Right atrium auricular region (tissue), 2 donors: ENCODE measurements at places on chromosomes 7 and 10.
A peak's percentile ranks its signal among the peaks of the same experiment; 100 is the strongest.

DNA sequence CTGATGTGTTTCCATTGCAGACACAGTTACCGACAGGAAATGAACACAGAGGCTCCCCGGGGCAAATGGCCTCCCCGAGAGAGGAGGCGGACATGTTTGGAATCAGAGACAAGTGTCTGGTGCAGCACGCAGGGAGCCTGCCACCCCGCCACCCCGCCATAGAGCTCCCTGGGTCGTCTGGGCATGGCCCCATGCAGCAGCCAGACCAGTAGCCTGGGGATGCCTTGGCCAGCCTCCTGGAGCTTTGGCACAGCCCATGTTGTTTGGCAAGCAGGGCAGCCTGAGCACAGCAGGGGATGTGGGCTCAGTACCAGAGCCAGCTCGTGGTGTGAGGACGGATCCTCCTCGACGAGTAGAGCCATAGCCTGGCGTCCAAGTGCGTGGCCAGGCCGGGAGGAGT, 80.8 kb downstream of the NKX6-2 start:
- no peak overlapping the region for H3K4me3 ChIP-seq
- H3K4me1 ChIP-seq, result peaks cover 3% of the 10 kb centered on the region
- peaks cover 11% of the 10 kb centered on the region for H3K36me3 ChIP-seq
- no peaks in the 10 kb centered on the region for H3K27me3 ChIP-seq
- no peak for DNase-seq

GRCh38 chr7:134024739-134025138, 102.4 kb upstream of the LRGUK start:
- H3K4me3 ChIP-seq, result no peak overlapping the region
- DNase-seq, result no peak
- no peaks in the 10 kb centered on the region for H3K4me1 ChIP-seq

GRCh38 chr7:70372768-70373515, 759.0 kb upstream of the GALNT17 start:
- H3K36me3 ChIP-seq, result no peaks in the 10 kb centered on the region
- no peak overlapping the region for H3K4me3 ChIP-seq
- H3K4me1 ChIP-seq, result peaks cover 7% of the 10 kb centered on the region
- no peak for DNase-seq
- H3K27me3 ChIP-seq, result no peaks in the 10 kb centered on the region

DNA sequence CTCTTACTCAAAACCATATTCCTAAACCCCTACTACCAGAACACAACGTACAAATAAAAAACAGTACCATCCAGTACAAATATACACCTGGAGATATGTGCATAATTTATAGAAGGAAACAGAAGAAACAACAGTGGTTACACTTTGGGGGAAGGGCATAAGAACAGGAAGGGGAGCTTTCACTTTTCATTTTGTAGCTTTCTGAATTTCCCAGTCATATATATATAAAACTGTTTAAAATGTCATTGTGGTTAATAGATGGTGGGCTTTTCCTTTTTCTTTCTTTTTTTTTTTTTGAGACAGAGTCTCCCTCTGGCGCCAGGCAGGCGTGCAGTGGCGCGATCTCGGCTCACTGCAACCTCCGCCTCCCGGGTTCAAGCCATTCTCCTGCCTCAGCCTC, 47.2 kb downstream of the MALSU1 start:
- DNase-seq, result no peak
- no peak overlapping the region for H3K4me3 ChIP-seq
- no peaks in the 10 kb centered on the region for H3K4me1 ChIP-seq
- no peak overlapping the region for H3K27ac ChIP-seq
- no peaks in the 10 kb centered on the region for H3K27me3 ChIP-seq
- no peaks in the 10 kb centered on the region for H3K36me3 ChIP-seq

GRCh38 chr10:76172020-76172419, 740.6 kb downstream of the LRMDA start:
- no peaks in the 10 kb centered on the region for H3K36me3 ChIP-seq
- no peaks in the 10 kb centered on the region for H3K4me1 ChIP-seq
- H3K4me3 ChIP-seq, result no peak overlapping the region
- DNase-seq, result no peak
- no peak overlapping the region for H3K27ac ChIP-seq

DNA sequence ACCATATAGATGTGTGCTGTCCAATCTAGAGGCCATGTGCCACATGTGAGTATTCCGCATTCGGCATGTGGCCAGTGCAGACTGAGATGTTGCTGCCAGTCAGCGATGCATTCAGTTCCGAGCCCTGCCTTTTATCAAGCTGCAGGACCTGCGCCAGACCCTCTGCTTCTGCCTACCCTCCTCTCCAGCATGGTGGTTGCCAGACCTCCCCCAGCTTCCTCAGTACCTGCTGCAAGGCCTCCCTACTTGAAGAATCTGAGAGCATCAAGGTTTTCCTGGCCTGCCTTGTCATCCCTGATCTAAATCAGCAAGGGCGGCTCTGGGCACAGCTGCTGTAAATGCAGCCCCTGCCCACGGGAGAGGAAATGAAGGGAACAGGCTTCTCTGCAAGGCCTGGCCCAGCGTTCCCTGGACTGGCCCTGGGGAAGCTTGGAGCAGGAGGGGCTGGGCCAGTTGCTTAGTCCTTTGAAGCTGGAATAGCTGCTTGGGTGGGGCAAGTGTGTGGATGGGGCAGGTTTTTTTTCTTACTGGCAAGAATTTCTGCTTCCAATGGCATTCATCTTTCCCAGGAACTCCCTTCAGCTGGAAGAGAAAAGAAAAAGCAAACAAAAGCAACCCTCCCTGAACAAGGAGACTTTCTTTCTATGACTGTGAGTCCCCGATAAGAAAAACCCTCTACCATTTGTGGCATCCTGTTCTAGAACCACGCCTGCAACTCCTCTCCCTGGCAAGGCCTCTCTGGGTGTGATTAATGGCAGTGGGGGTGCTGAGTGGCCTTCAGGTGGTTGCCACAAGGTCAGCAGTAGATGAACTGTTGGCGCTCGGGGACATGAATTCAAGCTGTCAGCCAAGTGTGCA, 93.0 kb downstream of the NHLRC2 start:
- peak overlapping the region; percentile 6 for H3K27ac ChIP-seq
- no peak overlapping the region for H3K4me3 ChIP-seq
- no peaks in the 10 kb centered on the region for H3K27me3 ChIP-seq
- no peaks in the 10 kb centered on the region for H3K36me3 ChIP-seq

DNA sequence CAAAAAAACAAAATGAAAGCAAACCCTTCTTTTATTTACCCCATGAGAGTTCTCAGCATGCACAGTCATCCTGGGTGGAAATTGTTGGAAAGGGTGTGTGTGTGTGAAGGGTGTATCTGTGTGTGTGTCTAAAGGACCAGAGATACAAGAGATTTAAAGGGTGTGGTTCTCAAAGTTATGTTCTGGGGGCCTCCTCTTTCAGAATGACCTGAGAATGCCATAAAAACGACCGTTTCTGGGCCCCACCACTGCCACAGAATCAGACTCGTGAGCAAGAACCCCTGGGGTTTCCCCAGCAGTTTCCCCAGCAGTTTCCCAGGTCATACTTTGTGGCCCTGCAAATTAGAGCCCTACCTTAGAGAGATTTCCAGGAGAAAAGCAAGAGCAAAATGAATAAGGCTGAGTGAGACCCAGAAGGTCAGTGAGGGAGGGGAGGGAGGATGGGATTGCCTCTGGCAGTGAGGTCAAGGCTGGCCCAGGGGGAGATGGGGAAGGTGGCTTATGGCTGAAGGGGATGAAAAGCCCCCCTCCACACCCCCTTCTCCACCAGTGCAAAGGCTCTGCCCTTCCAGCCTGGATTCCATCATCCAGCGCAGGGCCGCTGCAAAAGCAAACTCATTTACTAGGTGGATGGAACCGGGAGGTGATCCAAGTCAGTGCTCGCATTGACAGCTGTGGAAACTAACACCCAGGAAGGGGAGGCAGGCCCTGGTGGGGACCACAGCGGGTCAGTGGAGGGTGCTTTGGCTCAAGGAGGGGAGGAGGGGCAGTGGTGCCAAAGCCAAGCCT, 10.2 kb downstream of the PYROXD2 start:
- H3K4me3 ChIP-seq, result no peak overlapping the region
- H3K36me3 ChIP-seq, result no peaks in the 10 kb centered on the region
- H3K27me3 ChIP-seq, result no peaks in the 10 kb centered on the region
- H3K27ac ChIP-seq, result no peak overlapping the region

- H3K4me3 ChIP-seq, result no peak overlapping the region
- DNase-seq, result no peak
- no peaks in the 10 kb centered on the region for H3K27me3 ChIP-seq
- H3K36me3 ChIP-seq, result peaks cover 11% of the 10 kb centered on the region
Observed at GRCh38 chr7:4712281-4713182, 30.4 kb downstream of the FOXK1 start.

GRCh38 chr10:71029411-71029892, 141.1 kb upstream of the PCBD1 start:
- H3K27me3 ChIP-seq, result no peaks in the 10 kb centered on the region
- H3K27ac ChIP-seq, result peak overlapping the region; percentile 35
- no peak for DNase-seq

DNA sequence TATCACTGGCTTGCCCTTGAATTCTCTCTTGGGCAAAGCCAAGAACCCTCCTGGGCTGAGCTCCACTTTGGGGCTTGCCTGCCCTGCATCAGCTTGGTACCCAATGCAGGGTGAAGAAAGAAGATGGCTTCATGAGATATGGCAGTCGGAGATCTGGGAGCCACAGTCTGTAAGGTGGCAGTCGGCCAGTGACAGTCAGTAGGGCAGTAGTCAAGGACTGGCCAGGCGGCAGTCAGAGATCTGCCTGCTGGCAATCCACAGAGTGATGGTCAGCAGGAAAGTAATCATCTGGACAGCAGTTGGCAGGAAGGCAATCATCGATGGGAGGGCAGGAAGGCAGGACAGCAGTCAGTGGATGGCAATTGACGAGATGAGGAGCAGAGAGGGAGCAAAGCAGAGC, 32.6 kb upstream of the CNNM1 start:
- no peaks in the 10 kb centered on the region for H3K4me1 ChIP-seq
- no peak overlapping the region for H3K4me3 ChIP-seq

DNA sequence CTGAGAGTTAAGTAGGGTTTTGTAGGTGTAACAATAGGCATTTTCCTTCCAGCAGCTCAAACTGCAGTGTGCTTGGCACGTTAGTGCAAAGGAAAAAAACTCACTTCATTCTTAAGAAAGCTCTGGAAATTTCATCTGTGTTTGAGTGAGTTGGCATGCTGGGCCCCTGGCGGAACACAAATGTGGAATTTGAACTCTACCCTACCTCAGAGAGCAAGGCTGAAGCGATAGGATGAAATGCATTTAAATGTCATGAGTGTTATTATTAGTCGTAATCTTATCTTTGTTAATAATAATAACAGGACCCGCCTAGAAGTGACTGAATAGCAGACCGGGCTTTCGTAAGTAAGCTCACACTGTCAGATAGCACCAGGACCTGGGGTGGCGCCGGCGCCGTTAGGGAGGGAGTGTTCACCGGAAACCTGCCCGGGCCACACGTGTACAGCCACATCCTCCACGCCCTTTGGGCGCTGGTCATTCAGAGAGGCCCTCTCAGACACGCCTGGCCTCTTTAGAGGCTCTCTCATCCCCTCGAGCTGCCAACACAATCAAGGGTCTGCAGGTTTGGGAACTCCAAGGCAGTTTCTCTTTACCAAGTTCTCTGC, 63.5 kb downstream of the GRK5 start:
- H3K27me3 ChIP-seq, result no peaks in the 10 kb centered on the region
- no peaks in the 10 kb centered on the region for H3K4me1 ChIP-seq
- H3K36me3 ChIP-seq, result no peaks in the 10 kb centered on the region
- peak overlapping the region; percentile 69 for H3K27ac ChIP-seq
- DNase-seq, result peak; percentile 96
- H3K4me3 ChIP-seq, result no peak overlapping the region

DNA sequence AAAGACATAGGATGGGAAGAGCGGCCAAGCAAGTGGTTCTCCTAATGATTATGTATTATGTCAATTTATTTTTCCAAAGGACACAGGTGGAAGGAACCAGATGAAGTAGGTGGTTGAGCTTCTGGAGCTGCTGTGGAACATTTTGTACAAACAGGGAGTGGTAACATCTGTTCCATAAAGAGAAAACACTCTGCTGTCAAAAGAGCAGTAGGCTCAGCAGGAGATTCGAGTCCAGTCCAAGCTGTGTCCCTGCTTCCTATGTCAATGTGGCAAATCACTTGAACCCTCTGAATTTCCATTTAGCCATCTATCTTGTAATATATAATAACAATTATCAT, 448.0 kb upstream of the ANKRD30A start:
- H3K4me3 ChIP-seq, result no peak overlapping the region
- DNase-seq, result no peak
- no peaks in the 10 kb centered on the region for H3K27me3 ChIP-seq
- no peak overlapping the region for H3K27ac ChIP-seq
- H3K36me3 ChIP-seq, result no peaks in the 10 kb centered on the region

GRCh38 chr10:117271427-117271826, 30.5 kb downstream of the SLC18A2 start:
- H3K4me3 ChIP-seq, result no peak overlapping the region
- H3K36me3 ChIP-seq, result no peaks in the 10 kb centered on the region
- H3K27ac ChIP-seq, result no peak overlapping the region
- no peaks in the 10 kb centered on the region for H3K4me1 ChIP-seq
- DNase-seq, result no peak

- no peaks in the 10 kb centered on the region for H3K36me3 ChIP-seq
- no peak overlapping the region for H3K4me3 ChIP-seq
- no peak overlapping the region for H3K27ac ChIP-seq
- H3K4me1 ChIP-seq, result no peaks in the 10 kb centered on the region
- no peaks in the 10 kb centered on the region for H3K27me3 ChIP-seq
Observed at GRCh38 chr10:50629495-50630122, 5.9 kb upstream of the SGMS1 start.

GRCh38 chr7:130505753-130506152, 13.9 kb downstream of the MEST start:
- no peaks in the 10 kb centered on the region for H3K4me1 ChIP-seq
- H3K36me3 ChIP-seq, result no peaks in the 10 kb centered on the region
- DNase-seq, result no peak
- H3K27ac ChIP-seq, result no peak overlapping the region
- no peak overlapping the region for H3K4me3 ChIP-seq

DNA sequence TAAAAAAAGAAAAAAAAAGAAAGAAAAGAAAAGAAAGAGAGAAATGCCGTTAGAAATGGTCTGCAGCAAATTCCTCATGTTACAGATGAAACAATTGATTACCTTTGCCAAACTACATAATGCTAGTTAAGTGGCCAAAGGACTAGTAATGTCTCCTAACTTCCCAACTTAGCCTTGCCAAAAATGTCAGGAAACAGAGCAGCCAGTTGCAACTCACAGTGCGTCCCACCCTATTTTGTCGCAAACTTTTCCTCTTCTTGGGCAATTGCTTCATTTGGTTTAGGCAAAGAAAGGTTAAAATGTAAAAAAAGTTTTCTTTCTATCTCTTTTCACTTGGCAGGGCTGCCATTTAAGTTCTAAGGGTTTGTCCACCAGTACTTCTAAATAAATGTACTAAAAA, 53.1 kb downstream of the APBB1IP start:
- no peak overlapping the region for H3K4me3 ChIP-seq
- H3K36me3 ChIP-seq, result no peaks in the 10 kb centered on the region
- H3K4me1 ChIP-seq, result peaks cover 14% of the 10 kb centered on the region
- no peak overlapping the region for H3K27ac ChIP-seq
- no peak for DNase-seq

- DNase-seq, result no peak
- no peak overlapping the region for H3K4me3 ChIP-seq
- no peaks in the 10 kb centered on the region for H3K36me3 ChIP-seq
- H3K27me3 ChIP-seq, result no peaks in the 10 kb centered on the region
- no peaks in the 10 kb centered on the region for H3K4me1 ChIP-seq
Observed at GRCh38 chr7:49563693-49564378, 209.6 kb upstream of the VWC2 start.

- no peaks in the 10 kb centered on the region for H3K36me3 ChIP-seq
- H3K4me1 ChIP-seq, result no peaks in the 10 kb centered on the region
- no peak overlapping the region for H3K27ac ChIP-seq
- DNase-seq, result no peak
- no peaks in the 10 kb centered on the region for H3K27me3 ChIP-seq
Observed at GRCh38 chr10:116286626-116287200, 13.7 kb upstream of the GFRA1 start.
